Stimulated activated CD8-positive, alpha-beta memory T cell treated with anti-CD3 and anti-CD28 coated beads, Interleukin-4, amount 100 ng/mL, for 1 hour (primary cell): ENCODE measurements at places on chromosomes 16 and 17.

- no peak for DNase-seq
These were observed 3.8 kb upstream of the ATP2A3 start for GRCh38 chr17:3968015-3968414.

GRCh38 chr16:19605701-19606100, 50.2 kb downstream of the VPS35L start:
- no peak for DNase-seq

DNA sequence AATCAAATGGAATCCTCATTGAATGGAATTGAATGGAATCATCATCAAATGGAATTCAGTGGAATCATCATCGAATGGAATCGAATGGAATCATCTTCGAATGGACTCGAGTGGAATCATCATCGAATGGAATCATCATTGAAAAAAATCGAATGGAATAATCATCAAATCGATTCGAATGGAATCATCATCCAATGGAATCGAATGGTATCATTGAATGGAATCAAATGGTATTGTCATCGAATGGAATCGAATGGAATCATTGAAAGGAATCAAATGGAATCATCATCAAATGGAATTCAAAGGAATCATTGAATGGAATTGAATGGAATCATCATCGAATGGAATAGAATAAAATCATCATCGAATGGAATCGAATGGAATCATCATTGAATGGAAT, 619.3 kb downstream of the TP53TG3F start:
- no peak for DNase-seq

GRCh38 chr16:21263640-21264570, 14.2 kb downstream of the CRYM start:
- no peak for DNase-seq

GRCh38 chr17:63837480-63837879, 5.0 kb downstream of the SMARCD2 start:
- no peak for DNase-seq

GRCh38 chr16:6068063-6068462, 970.5 kb upstream of the EEF2KMT start:
- DNase-seq, result no peak

GRCh38 chr16:3769942-3770341, 52.6 kb upstream of the TRAP1 start:
- DNase-seq, result no peak

- DNase-seq, result no peak
These were observed 27.5 kb downstream of the UNC13D start for GRCh38 chr17:75816693-75817092.
